ENCODE measurements at places on chromosomes 4 and X.

DNA sequence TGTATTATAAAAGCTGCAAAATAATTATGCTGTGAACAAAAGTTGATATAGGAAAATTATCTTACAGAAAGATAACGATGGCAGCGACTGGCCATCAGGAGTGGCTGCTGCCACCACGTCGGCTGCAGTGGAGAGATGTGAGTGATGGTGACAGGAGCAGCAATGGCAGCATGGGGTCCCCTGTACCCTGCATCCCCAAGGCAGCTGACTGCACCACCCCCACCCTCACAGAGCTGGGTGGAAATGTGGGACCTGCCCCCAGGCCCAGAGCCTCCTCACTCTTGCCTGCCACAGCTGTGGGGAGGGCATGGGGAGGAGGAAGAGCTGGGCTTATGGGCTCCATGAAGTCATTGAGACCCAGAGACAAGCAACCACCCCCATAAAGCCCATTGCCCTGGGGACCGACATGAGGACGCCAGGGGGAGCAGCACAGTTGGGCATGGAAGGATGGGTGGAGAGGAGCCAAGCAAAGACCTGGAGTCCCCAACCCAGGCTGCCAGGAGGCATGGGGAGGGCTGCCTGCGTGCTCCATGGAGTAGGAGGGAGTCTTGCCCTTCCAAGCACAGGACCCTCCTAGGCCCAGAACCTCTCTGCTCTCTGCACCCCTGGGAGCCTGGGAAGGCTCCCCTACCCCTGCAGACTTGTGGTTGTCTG is 1090.5 kb downstream of the PCDH18 start:
- DNase-seq: no peak

GRCh38 chr4:82851318-82851717 is 39.6 kb downstream of the SEC31A start:
- no peak for DNase-seq

GRCh38 chrX:13638021-13638420 is 14.9 kb upstream of the TCEANC start:
- no peak for DNase-seq

DNA sequence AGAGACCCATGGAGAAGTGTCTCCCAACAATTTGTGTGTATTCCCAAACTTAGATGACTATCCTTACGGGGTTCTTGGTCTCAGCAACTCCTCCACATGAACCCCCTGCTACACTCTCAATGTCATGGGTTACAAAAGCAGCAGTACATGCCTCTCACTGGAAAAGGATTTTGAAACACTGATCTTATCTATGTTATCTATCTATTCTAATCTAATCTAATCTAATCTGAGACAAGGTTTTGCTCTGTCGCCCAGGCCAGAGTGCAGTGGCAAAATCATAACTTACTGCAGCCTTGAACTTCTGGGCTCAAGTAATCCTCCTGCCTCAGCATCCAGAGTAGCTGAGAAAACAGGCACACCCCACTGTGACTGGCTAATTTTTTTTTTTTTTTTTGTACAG is 19.3 kb downstream of the TSPAN5 start:
- no peak for DNase-seq

DNA sequence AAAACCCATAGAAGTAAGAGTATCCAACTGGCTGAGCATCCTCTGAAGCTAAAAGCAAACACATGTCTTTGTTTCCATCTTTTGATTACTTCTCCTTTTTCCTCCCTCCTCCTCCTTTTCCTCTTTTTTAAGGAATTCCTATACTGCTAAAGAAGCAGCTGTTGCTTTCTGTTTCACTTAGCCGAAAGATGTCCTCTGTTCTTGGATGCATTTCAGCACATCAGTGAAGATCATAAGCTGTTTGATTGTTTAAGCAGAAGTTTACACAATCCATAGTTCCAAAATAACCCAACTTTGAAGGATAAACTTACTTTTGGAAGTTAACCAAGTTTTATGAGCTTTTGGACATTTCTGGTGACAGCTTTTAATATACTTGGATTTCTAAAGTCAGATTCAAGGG is 55.1 kb upstream of the TNIP3 start:
- no peak for DNase-seq

GRCh38 chr4:87317527-87317926 is 5.2 kb downstream of the HSD17B13 start:
- DNase-seq: peak; percentile 9

GRCh38 chr4:159197260-159197884 is 94.5 kb downstream of the RAPGEF2 start:
- DNase-seq: no peak

GRCh38 chrX:122703762-122704161 is 480.3 kb upstream of the GRIA3 start:
- DNase-seq: no peak

- DNase-seq: peak; percentile 32
Measured at GRCh38 chrX:136880003-136880451, 498 bp downstream of the RBMX start.

- no peak for DNase-seq
Measured at GRCh38 chr4:61882381-61882780, 682.3 kb downstream of the ADGRL3 start.

- no peak for DNase-seq
Measured at GRCh38 chrX:150370589-150371312, 7.6 kb downstream of the MAMLD1 start.

DNA sequence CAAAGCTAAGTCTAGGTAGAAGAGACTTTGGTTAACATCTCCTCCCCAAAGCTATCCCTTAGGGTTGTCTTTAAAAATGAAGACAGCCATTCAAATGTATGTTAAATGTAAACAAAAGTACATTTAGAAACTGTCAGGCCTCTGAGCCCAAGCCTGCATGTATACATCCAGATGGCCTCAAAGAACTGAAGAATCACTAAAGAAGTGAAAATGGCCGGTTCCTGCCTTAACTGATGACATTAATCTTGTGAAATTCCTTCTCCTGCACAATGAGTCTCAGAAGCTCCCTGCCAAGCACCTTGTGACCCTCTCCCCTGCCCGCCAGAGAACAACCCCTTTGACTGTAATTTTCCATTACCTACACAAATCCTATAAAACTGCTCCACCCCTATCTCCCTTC is 377.9 kb downstream of the FAM133A start:
- no peak for DNase-seq

- no peak for DNase-seq
Measured at GRCh38 chrX:133789829-133790228, 195.6 kb downstream of the GPC3 start.

- DNase-seq: no peak
Measured at GRCh38 chrX:85503258-85504158, 124.0 kb upstream of the POF1B start.

- DNase-seq: no peak
Measured at GRCh38 chrX:22634751-22635150, 362.0 kb downstream of the CBLL2 start.

DNA sequence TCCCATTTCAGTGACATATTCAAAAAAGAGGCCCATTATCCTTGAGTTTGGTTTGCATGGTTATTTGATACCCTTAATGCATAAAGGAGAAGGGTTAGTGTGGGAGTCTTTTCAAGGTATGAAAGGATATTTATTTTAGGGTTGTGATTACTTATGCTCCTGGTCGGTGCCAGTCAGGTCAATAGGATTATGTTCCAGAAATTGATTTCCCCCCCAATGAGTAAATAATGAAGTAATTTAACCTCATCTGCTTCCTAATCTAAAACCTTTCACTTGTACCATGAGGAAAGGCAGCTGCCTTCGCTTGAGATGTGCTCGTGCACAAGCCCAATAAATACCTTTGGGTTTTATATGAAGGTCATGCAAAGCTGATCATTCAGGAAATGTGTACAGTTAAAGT is 55.0 kb upstream of the NR0B1 start:
- no peak for DNase-seq

DNA sequence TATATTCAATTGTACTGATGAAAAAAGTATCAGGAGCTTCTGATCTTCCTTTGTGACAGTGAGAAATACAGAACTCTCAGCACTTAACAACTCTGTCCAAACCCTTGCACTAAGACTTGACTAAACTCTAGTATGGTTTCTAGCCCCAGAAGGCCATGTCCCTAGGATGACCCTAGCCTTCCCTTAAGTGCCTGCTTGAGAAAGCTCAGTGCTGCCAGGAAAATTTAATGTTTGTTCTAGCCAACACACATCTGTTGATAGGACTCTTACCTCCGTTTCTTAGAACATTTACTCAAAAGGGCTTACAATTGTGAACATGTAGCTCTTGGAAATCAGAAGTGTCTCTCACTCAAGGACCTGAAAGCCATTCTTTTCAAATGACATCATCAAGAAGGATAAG is 1055.2 kb upstream of the FTHL17 start:
- DNase-seq: no peak

GRCh38 chr4:41408859-41409593 is 128.9 kb upstream of the LIMCH1 start:
- no peak for DNase-seq

All from activated CD4-positive, alpha-beta T cell treated with anti-CD3 and anti-CD28 coated beads, Interleukin-10, Interleukin-2, amounts not matched to agents 100 ng/mL and 50 ng/mL, durations not matched to agents 16 hours and 8 hours (primary cell).